ENCODE measurements at places on chromosomes 13 and 19. TPM values are rescaled to one million over a fixed set of nuclear protein-coding genes. Genes with fewer than 3 reads are reported as not detected.

- no peak overlapping the region for H3K27ac ChIP-seq
- H3K4me1 ChIP-seq: no peaks in the 10 kb centered on the region
- no peak overlapping the region for H3K4me3 ChIP-seq
- DNase-seq: no peak
Measured at GRCh38 chr13:74555651-74556420, 421.6 kb upstream of the KLF12 start.

DNA sequence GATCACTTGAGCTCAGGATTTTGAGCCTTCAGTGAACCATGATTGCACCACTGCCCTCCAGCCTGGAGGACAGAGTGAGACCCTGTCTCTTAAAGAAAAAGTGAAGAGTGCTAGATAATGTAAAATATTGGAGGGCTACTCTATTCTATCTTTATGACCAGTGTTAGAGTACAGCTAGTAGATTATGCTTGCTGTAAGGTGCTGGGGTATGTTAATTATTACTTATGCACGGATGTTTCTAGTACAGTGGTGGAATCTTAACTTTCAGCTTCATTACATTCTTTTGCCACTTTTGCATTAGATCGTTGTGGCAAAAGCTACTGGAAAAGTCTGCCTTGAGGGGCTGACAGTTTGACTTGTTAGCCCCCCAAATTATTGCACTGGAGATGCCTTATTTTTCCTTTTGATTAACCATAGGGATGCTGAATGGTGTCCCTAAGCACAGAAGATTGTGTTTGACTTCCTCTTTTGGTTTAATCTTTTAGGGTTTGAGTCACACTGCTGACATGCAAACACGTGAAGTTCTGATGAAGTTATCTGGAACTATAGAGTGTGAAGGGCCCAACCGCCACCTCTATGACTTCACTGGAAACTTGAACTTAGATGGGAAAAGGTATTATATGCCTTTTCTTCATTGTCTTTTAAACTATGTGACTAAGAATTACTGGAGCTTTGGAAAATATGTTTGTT lies 169.8 kb downstream of the ATP8A2 start:
- H3K27ac ChIP-seq: no peak overlapping the region

- peaks cover 80% of the 10 kb centered on the region for H3K4me1 ChIP-seq
- H3K4me3 ChIP-seq: peak overlapping the region; percentile 8
- H3K27me3 ChIP-seq: no peaks in the 10 kb centered on the region
- peak; percentile 87 for DNase-seq
- H3K27ac ChIP-seq: peak overlapping the region; percentile 88
Measured at GRCh38 chr19:1214862-1215731, 9.5 kb downstream of the STK11 start.

DNA sequence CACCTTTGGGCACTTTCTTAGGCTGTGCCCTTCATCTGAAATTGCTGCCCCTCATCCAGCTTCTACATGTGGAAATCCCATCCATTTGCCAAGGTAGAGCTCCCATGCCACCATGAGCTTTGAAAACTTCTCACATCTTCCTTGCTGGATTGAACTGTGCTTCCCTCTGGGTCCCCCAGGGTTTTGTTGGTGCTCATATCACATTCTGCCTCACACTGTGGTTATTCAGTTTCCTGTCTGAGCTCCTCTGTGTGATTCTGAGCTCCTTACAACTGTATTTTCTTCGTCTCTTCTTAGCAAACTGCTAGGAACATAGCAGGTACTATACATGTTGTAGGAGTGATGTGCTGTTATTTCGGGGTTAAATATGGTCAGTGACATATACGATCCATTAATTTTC lies 74.9 kb upstream of the KL start:
- no peak for DNase-seq
- no peak overlapping the region for H3K27ac ChIP-seq
- no peaks in the 10 kb centered on the region for H3K36me3 ChIP-seq
- H3K27me3 ChIP-seq: no peaks in the 10 kb centered on the region
- H3K4me1 ChIP-seq: peaks cover 6% of the 10 kb centered on the region
- no peak overlapping the region for H3K4me3 ChIP-seq

DNA sequence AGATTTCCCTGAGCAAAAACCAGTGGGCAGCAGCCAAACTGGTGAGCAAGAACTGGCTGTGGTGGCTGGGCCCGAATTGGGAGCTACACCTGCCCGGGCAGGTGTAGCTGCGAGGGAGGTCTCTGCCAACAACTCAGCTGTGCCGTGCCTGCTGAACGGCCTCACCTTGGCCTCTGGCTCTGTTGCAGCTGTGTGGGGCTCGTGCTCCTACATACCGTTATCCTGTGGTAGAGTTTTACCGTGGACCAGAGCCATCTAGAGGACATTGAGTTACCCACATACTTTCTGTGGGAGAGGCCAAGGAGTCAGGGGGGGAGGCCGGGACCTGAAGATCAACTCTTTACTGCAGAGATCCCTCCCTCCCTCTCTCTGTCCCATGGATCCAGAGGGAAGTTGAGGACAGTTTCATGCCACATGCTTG lies 113.2 kb downstream of the TM9SF2 start:
- H3K27ac ChIP-seq: no peak overlapping the region
- no peaks in the 10 kb centered on the region for H3K27me3 ChIP-seq
- no peak for DNase-seq
- H3K4me1 ChIP-seq: peaks cover 10% of the 10 kb centered on the region
- no peak overlapping the region for H3K4me3 ChIP-seq

DNA sequence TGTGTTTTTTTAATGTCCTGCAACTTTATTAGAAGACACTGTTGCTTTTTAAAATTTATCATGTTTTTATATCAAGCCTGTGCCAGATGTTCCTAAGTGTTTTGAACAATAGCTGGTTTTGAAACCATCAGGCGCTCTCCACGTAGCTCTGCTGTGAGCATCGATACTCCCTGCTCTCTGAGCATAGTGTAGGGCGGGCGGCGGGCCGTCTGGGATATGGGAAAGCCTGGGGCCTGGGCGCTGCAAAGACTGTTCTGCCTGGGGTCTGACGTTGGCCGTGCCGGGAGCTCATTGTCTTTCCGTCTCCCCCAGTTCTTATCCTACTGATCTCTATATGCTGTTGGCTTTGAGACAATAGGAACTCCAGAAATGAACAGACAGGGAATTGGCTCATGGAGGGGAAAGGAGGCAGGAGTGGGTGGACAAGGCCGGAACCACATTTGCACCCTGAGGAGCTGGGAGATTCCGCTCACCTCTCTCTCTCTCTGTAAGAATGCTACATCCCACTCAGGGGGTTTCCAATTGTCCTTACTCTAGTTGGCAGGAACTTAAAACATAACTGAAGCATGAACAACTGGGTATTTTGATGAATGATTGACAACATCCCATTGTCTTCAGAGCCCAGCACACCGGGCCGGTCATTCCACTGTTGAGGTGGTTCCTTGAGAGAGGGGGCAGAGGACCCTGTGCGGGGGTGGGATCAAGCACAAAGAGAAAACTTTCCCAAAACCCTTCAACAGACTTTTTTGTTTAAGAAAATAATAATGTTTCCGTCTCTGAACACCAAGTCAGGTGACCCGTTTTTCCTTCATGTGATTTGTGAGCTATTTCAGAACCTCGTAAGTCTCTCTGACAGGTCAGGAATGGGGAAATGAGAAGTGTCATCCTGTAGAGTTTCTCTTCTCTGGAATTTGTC lies 64.7 kb downstream of the COL4A2 start:
- H3K4me3 ChIP-seq: no peak overlapping the region
- no peaks in the 10 kb centered on the region for H3K27me3 ChIP-seq
- peaks cover 79% of the 10 kb centered on the region for H3K4me1 ChIP-seq
- no peak for DNase-seq

DNA sequence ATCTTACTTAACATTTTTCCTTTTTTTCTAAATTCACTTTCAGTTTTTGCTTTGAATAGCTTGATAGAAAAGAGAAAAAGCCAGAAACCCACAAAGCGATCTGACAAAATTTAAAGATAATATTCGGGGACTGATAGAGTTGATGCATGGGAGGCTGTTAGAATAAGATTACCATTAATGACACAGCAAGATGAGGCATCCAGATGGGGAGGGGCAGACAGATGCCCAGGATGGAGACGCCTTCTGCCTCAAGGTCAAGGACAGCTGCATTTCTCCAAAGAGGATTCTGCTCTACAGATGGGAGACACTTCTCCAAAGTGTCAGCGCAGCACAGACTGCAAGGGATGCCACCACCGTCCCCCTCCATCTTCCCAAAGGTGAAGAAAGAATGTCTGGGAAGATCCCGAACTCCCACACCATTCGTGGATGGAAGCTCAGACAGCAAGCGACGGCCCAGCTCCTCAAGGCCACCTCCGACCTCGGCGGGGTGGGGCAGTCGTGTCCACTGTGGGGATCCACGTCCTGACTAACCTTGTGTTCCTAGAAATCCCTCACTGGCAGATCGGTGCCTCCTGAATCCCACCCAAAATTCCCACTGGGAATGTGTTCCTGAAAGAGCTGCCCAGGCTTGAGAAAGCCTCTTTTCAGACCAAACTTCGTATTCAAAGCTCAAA lies 32.9 kb downstream of the NAXD start:
- peak; percentile 46 for DNase-seq
- peaks cover 49% of the 10 kb centered on the region for H3K36me3 ChIP-seq
- H3K4me3 ChIP-seq: no peak overlapping the region

GRCh38 chr19:41114132-41114531 lies at the start of gene CYP2F1:
Gene CYP2F1, plus strand, starts transcription at chr19:41114432. Its CDS starts 1,757 bp downstream, at chr19:41116189.
- no peak within 1 kb of the TSS for H3K27ac ChIP-seq
- H3K4me3 ChIP-seq: no peak within 1 kb of the TSS
- DNase-seq: no peak
- H3K27me3 ChIP-seq: no peaks in the 10 kb centered on the region
- H3K36me3 ChIP-seq: no peaks in the 10 kb centered on the region

DNA sequence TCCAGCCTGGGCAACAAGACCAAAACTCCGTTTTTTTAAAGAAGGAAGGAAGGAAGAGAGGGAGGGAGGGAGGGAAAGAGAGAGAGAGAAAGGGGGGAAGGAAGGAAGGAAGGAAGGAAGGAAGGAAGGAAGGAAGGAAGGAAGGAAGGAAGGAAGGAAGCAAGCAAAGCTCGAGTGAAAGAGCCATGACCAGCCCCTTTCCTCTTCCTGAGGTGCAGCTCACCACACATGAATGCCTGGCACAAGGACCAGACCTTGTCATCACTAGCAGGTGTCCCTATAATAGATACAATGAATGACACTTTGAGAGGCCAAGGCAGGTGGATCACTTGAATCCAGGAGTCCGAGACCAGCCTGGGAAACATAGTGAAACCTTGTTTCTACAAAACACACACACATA lies 31.0 kb downstream of the SPRY2 start:
- no peak overlapping the region for H3K4me3 ChIP-seq
- no peak for DNase-seq
- H3K27ac ChIP-seq: no peak overlapping the region
- no peaks in the 10 kb centered on the region for H3K36me3 ChIP-seq
- H3K27me3 ChIP-seq: no peaks in the 10 kb centered on the region
- H3K4me1 ChIP-seq: no peaks in the 10 kb centered on the region

- no peak overlapping the region for H3K27ac ChIP-seq
- H3K4me1 ChIP-seq: peaks cover 21% of the 10 kb centered on the region
- H3K36me3 ChIP-seq: no peaks in the 10 kb centered on the region
Measured at GRCh38 chr13:98285317-98285716, 108.2 kb upstream of the RNF113B start.

- no peak overlapping the region for H3K27ac ChIP-seq
- DNase-seq: no peak
- no peaks in the 10 kb centered on the region for H3K27me3 ChIP-seq
- H3K4me1 ChIP-seq: no peaks in the 10 kb centered on the region
Measured at GRCh38 chr19:3162418-3163229, 15.9 kb upstream of the S1PR4 start.

DNA sequence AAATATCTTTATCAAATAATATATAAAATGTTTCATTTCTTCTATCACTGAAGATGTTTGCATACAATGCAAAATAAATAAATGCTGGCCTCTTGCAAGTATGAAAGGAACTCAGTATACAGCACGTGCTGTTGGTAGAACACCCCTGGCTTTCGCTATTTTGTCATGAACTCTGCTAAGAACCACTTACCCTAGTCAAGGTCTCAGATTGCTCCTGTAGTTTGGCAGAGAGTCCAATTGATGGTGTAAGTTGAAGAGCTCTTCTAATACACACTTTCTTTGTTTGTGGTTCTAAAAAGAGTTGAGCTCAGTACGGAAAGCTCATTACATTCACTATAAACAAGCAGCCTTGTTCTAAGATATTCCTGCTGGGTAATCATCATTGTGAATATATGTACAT lies 1258.9 kb downstream of the EFNB2 start:
- no peaks in the 10 kb centered on the region for H3K27me3 ChIP-seq
- no peaks in the 10 kb centered on the region for H3K36me3 ChIP-seq
- DNase-seq: no peak
- no peaks in the 10 kb centered on the region for H3K4me1 ChIP-seq
- H3K27ac ChIP-seq: no peak overlapping the region

DNA sequence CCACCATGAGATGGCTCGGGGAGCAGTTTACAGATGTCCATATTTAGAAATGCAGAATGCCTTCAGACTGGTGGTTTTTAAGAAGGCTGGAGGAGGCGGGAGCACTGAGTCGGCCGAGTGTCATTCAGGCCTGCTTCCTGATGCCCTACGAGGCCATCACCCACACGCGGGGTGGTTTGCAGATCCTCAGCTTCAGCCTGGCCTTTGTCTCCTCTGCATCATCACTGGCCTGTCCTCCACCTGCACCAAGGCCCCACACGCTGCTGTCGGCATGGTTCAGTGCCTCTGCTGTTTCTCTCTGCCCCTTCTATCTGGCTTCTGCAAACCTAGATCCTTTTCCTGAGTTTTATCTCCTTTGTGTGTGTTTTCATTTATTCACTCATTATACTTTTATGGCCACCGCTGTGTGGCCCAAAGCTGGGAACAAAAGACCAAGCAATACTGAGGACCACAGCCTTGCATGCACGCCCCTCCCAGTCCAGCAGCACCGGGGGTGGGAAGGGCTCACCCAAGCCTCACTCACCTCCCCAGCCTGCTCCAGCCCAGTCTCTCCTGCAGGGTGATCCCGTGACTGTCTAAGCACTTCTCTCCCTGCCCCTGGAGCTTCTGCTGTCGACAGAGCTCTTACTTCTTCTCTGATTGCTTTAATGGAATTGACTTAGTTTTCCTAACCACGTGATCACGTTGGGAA lies 240.8 kb downstream of the TEX29 start:
- H3K4me1 ChIP-seq: no peaks in the 10 kb centered on the region
- H3K36me3 ChIP-seq: no peaks in the 10 kb centered on the region
- no peak overlapping the region for H3K4me3 ChIP-seq
- H3K27ac ChIP-seq: no peak overlapping the region
- DNase-seq: no peak
- no peaks in the 10 kb centered on the region for H3K27me3 ChIP-seq

- no peaks in the 10 kb centered on the region for H3K27me3 ChIP-seq
- no peak overlapping the region for H3K27ac ChIP-seq
- no peak for DNase-seq
- no peaks in the 10 kb centered on the region for H3K36me3 ChIP-seq
- H3K4me1 ChIP-seq: no peaks in the 10 kb centered on the region
Measured at GRCh38 chr19:13707915-13708314, 56.4 kb upstream of the MRI1 start.

GRCh38 chr13:100836711-100837110 lies 162.1 kb upstream of the TMTC4 start:
- H3K27me3 ChIP-seq: no peaks in the 10 kb centered on the region
- no peaks in the 10 kb centered on the region for H3K4me1 ChIP-seq
- DNase-seq: no peak
- no peak overlapping the region for H3K4me3 ChIP-seq
- no peaks in the 10 kb centered on the region for H3K36me3 ChIP-seq

- peak overlapping the region; percentile 41 for H3K27ac ChIP-seq
- no peaks in the 10 kb centered on the region for H3K27me3 ChIP-seq
- no peak for DNase-seq
- no peaks in the 10 kb centered on the region for H3K4me1 ChIP-seq
- no peak overlapping the region for H3K4me3 ChIP-seq
- H3K36me3 ChIP-seq: no peaks in the 10 kb centered on the region
Measured at GRCh38 chr19:4742723-4743646, 19.3 kb upstream of the DPP9 start.

The ZNF541 gene
- total RNA-seq: 1.7 TPM

The ZFR2 gene
- under 0.01 TPM for total RNA-seq

The AMH gene
- 1.8 TPM for total RNA-seq

The VAV1 gene
- 4.6 TPM for total RNA-seq

The IQCN gene
- 5.8 TPM for total RNA-seq
